Activated naive CD4-positive, alpha-beta T cell treated with anti-CD3 and anti-CD28 coated beads, Interleukin-2, amount 50 U/mL, for 16 hours (primary cell): ENCODE measurements at places on chromosomes 4 and X.

DNA sequence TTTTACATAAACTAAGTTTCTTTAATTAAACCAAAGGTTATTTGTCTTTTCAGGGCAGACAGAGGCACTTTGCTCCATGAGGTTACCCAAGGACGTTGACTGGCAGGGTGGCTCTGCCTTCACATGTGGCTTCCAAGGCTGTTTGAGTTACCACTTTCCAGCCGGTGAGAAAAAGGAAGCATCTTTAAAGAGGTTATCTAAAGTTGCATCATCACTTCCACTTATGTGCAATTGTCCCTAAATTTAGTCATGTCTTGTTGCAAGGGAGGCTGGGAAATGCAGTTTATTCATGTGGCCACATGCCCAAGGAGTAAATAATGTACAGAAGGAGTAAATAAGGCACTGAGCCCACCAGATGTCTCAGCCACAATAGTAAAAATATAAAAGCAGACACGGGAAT, 29.0 kb upstream of the RAP1GDS1 start:
- DNase-seq: no peak

DNA sequence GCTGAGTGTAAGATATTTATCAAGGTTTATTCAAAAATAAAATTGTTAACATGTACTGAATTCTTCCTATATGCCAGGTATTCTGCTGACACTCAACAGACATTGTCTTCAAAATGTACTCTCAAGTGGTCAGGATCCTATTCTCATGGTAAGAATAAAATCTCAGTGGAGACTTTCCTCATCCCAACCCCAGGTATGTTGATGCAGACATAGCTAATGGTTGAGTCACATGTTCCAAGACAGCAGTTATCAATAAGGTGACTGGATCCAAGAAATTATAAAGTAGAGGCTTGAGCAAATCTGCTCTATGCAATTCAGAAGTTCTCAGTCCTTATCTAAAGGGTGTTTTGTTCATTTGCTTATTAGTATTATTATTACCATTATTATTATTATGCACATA, 115.2 kb upstream of the GABRA2 start:
- no peak for DNase-seq

DNA sequence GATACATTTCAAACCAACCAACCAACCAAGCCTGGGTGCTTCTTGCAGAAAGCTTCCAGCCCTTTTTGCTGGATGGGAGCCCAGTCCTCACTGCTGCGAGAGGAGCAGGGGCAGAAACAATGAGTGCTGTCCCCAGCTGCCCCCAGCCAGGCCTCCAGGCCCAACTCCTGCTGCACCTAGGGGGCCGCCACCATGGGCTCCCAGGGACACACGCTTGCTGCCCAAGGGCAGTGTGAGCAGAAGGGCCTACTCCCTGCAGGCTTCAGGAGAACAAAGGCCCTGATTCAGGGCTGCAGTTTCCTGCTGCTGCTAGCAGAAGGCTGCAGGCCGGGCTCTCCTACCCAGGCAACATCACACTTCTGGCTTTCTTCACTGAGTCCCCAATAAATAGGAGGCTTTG, 37.7 kb upstream of the ENPP6 start:
- DNase-seq: no peak

DNA sequence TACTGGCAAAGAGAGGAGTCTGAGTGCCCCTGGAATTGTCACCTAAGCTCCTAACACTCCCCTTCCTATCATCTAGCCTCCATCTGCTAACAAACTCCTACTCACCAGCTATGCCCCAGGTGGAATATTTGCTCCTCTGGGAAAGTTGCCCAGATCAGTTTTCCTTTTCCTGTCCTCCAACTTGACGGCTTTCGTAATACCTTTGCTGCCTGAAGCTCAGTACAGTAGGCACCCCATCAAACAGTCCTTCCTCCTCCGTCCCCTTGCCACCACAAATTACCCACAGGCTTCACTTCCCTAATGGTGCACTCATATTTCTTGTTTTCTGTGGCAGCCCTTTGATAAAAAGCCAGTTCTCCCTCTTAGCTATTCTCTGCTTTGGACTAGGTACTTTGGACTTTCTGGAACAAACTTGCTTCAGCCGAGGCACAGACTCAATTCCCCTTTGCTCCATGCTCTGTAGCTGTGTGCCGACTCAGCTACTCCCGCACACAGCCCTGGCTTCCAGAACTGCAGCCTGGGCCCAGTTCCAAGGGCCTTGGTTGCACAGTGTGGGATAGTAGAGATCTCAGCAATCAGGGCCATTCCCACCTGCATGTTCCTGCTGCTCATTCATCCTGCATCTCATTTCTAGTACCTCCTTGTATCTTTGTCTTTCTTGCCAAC, 605.1 kb downstream of the BCOR start:
- no peak for DNase-seq

DNA sequence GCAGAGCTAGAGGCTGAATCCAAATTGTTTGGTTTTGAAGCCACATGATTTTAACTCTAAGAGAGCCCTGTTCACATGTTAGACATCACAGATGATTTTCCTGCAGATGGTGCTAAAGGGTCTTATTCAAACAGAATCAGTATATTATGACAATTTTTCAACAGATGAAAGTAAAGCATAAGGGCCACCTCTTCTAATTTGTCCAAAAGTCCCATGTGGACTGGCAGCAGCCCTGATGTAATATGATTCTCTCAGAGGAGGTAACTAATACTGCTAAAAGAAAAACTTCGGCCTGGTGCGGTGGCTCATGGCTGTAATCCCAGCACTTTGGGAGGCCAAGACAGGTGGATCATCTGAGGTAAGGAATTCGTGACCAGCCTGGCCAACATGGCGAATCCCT, 26.0 kb upstream of the SETD7 start:
- no peak for DNase-seq

DNA sequence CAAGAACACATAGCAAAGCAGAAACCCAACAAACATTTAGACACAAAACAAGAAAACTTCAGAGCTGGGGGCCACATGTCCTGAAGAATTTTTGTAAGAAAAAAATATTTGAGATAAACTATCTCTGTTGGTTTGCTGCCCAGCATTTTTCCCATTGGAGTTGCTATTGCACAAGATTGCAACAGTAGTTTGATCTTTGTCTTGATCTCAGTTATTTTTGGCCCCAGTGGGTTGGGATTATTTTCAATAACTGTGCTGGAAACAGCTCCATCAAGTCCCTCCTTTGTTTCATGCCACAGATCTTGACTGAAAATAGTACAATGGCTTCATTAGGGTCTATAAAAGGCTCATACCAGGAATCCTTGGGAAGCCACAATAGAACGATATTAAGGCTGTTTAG, 103.8 kb upstream of the RAI2 start:
- DNase-seq: no peak

GRCh38 chr4:140156529-140157171, 2.7 kb upstream of the MAML3 start:
- peak; percentile 42 for DNase-seq

DNA sequence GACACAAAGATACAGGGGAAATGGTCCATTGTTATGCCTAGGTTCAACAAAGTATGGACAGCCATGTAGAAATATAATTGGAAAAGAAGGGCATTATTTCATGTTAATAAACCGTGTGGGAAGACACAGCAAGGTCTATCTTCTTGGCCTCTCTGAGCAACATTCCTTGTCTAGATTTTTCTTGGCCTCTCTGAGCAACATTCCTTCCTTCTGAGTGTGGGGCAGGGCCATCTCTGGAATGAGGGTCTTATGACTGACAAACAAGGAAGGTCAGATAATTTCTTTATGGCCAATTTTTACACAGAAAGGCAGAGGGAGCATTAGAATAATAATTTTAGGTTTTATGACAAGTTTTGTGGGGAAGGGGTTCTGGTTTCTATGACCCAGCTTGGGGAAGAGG, 24.3 kb upstream of the MAOA start:
- DNase-seq: no peak

DNA sequence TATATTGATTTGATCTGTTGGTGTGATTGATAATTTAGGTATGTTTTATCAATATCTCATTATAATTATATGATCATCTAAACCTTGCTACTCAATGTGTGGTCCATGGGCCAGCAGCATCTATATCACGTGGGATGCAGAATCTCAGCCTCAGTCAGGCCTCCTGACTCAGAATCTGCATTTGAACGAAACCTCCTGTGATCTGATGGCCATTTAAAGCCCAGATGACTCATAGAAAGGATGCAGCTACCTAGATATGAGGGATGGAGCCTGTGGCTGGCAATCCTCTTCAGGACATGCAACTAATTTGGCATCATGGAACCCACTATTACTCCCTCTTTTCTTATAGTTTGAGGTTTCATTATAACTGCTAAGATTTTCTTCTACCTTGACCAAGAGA, 11.3 kb upstream of the CHRNA9 start:
- no peak for DNase-seq

- no peak for DNase-seq
These were observed 902.5 kb downstream of the FAM133A start for GRCh38 chrX:94576367-94577004.

- no peak for DNase-seq
These were observed 8.9 kb upstream of the HTRA3 start for GRCh38 chr4:8260656-8261111.

DNA sequence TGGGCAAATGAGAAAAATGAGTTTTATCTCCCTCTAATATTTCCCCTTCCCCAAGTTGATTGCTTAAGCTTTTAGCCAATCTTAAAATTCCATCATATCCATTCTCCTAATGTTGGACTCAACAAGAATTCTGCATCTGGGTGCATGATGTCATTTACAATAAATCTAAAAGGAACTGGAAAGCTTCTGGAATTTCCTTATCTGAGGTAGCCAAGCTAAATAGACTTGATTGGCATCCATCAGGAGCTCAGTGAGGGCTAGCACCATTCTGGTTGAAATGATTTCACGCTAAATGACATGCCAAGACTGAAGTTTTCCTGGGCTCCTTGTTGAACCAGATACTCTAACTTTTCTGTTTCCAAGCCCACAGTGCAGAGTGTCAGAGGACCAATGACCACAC, 110.3 kb upstream of the SCML1 start:
- DNase-seq: no peak

DNA sequence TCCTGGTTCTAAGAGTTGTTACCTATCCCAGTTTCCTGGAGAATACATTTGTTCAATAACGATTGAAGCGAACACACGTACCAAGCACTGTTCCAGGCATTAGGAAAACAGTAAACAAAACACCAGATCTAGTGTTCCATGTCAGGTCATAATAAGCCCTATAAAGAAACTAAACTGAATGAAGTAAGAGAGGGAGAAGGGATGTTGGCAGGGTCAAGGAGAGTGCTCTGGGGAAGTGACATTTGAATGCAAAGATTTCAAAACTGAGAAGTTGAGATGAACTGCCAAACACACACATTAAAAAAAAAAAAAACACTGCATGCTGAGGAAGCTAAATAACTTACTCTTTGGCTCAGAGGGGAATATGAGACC, 14.4 kb upstream of the ENAM start:
- DNase-seq: no peak

- DNase-seq: no peak
These were observed 557 bp upstream of the USP38 start for GRCh38 chr4:143184217-143184502.

DNA sequence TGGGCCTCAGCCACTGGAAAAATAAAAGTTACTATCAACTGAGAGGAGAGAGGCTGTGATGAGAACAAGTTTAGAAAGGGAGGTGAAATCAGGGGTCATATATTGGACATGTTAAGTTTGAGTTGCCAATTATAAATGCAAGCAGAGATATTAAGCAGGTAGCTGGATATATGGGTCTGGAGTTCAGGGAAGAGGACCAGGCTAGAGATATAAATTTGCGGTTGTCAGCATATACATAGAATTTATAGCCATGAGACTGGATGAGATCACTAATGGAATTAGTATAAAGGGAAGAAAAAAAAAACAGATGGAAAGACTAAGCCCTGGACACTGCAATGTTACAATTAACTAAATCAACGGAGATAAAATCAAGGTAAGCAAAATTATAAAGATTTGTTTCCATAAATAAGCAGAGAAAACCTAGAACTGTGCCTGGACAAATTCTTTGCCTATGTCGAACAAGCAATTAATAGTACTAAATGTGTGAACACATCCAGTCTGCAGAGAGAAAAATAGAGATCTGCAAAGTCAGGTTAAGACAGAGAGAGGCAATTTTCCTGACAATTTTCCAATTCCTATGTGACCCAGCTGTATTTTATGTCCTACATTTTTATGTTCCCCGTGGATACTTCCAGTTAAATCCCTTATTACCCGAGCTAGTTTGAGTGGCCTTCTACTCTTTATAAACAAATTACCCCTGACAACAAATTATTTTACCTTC, 265.4 kb downstream of the GASK1B start:
- DNase-seq: no peak

- no peak for DNase-seq
These were observed 50.4 kb downstream of the FABP2 start for GRCh38 chr4:119271361-119272085.

GRCh38 chrX:154734061-154734781, 16.7 kb downstream of the GAB3 start:
- DNase-seq: no peak

DNA sequence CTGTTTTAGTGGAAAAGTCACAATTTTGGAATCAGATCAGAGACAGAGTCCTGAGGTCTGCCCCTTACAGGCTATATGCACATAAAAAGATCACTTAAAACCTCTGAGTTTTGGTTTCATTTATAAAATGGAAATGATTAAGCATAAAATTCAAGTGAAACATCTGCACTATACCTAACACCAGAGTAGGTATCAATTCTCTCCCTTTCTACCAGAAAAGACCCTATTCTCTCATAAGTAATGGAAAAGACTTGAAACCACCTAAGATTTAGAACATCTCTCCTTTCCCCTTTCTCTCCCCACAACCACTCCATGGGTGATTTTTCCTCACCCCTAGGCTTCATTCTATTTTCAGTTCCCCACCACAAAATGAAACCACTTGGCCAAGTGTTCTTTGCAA, 907 bp downstream of the LHFPL1 start:
- DNase-seq: no peak

DNA sequence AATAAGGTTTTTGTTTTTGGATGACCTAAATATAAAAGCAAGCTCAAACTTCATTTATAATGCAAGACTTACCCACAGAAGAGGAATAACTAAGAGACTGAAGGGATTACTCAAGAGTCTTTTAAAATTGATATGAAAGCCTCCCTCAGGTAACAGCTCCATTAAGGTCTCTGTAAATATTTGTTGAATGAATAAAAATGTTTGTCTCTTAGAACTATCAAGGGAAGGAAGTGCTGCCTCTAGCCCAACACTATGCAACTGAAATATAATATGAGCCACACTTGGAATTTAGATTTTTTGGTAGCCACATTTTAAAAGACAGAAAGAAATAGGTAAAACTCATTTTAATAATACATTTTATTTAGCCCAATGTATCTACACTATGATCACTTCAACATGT, 127.8 kb downstream of the SH3RF1 start:
- DNase-seq: no peak
